ENCODE measurements at places on chromosomes 2 and 18.

GRCh38 chr2:36507408-36507812 is 90.6 kb downstream of the FEZ2 start:
- no peak for DNase-seq

DNA sequence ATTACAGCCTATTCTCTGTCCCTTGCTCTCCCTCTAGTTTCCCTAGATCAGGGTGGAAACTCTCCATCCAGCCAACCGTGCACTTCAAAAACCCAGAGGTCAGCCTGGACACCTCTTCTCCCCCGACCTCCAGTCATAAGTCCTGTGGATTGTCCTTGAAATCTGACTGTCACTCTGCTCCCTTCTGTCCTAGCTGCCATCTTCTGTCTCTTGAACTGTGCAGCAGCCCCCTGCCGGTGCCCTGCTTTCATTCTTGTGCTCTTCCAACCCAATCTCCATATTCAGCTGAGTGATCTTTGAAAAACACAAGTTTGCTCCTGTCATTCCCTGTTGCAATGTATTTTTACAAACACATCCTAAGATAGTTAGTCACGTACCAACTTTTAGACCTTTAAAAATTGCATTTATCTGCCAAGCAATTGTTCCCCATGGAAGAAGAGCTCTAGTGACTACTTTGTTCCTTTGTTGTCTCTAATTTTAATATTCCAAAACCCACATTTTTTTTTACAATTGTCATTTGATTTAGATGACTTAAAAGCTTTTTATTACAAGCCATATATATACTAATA is 254.3 kb downstream of the CAMKMT start:
- DNase-seq, result no peak

GRCh38 chr2:142165790-142166189 is 35.0 kb upstream of the LRP1B start:
- no peak for DNase-seq

DNA sequence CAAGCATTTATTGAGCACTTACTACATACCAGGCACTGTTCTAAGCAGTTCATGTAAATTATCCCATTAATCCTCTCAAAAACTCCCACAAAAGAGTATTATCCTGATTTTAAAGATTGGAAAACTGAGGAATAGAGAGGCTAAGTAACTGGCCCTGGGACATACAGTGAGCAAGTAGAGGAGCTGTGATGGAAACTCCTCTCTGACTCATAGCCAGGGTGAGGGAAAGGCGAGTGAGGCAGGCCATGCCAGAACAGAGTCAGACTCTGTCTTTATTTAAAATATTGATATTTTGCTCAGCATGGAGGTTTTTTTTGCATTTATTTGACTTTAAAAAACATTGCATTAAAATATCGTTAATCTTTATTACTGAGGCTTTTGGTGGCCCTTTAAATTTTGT is 208.0 kb downstream of the LOXHD1 start:
- no peak for DNase-seq

DNA sequence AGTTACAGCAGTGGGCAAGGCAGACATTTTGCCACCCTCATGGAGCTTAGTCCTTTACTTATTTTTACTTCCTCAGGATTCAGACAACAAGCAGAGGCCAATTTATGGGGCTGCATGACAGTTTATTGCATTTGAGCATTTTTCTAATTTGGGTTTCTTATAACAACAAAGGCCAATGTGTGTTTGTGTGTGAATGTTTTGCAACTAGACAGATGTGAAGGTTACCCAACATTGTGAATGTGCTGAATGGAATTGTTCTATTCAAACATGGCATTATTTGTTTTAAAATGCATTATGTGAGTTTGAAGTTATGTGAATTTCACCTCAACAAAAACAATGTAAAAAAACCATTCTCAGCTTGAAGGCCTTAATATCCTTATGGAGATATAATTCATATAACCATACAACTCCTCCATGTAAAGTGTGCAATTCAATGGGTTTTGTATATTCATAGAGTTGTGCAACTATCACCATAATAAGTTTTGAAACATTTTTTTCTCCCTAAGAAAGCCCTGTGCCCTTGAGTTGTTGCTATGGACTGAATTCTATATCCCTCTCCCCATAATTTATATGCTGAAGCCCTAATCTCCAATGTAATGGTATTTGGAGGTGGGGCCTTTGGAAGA is 57.3 kb downstream of the CCDC195 start:
- DNase-seq, result no peak

DNA sequence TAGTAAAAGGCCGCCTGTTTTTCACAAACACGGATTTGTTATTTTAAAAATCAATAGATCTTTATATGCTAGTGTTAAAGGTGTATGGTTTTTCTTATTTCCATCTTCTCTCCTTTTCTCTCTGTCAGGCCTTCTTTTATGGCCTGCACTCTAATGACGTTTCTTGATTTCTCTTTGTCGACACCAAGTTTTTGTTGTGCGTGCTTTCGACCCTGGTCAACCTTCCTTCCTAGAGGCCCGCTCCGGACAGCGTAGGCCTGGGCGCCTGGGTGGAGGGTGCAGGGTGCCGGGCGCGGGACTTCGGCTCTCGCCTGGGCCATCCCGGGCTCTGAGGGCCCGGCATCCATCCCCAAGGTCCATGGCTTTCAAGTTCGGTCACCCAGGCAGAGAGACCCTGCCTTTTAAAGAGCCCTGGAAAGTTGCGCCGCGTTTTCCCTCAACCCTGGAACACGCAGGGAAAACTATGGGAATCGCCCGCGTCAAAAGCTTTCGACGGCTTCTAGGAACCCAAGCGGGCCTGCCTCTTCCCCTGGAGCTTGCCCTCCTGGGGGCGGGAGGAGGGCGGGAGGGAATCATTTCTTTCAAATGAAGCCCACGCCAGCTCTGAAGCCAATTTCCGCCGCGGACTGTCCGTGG is 4.1 kb upstream of the SATB2 start:
- no peak for DNase-seq

DNA sequence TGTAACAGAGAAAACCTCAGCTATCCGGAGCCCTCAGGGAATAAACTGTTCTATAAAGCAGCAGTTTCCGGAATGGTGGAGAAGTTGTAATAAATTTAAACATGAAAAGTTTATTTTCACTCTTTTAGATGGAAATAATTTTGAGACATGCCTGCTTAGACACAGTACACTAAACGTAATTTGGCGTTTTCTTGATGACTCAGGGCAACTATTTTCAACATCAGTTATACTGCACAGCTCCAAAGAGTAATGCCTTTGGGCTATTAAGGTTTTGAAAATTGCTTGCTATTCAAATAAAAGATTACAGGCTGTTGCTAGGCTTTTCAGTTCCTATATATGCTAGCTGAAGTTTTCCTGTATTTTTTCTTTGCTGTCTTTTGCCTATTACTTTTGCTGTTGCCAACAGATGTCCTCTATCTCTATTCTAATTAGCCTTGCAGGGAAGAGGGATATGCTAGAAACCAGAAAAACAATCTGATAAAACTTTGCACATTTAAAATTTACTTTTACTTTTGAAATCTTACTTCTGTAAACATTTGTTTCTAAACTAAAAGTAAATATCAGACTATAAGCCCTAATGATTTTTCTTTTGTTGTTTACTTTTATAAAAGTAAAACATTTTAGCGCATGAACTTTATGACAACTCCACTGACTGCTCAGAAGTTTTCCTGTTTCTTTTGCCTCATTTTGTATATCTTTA is 113.4 kb upstream of the WDSUB1 start:
- no peak for DNase-seq
